ENCODE measurements at places on chromosomes 2 and 18.

DNA sequence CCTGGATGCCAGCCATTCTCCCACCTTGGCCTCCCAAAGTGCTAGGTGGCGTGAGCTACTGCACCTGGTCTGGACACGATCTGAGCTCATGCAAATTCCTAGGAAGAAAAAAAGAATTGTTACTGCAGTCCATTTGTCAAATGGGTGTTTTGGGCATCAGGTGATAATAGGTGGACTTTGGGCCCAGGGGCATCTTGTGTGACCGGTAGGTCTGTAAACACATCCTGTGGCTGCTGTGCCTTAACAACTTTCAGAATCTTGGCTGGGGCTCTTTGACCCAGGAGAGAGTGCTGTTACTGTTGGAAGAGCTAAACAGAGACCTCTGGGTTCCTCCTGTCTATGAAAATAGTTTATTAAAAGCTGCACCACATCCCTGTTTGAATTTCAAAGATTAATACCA is 34.9 kb upstream of the TFCP2L1 start:
- no peak for DNase-seq

DNA sequence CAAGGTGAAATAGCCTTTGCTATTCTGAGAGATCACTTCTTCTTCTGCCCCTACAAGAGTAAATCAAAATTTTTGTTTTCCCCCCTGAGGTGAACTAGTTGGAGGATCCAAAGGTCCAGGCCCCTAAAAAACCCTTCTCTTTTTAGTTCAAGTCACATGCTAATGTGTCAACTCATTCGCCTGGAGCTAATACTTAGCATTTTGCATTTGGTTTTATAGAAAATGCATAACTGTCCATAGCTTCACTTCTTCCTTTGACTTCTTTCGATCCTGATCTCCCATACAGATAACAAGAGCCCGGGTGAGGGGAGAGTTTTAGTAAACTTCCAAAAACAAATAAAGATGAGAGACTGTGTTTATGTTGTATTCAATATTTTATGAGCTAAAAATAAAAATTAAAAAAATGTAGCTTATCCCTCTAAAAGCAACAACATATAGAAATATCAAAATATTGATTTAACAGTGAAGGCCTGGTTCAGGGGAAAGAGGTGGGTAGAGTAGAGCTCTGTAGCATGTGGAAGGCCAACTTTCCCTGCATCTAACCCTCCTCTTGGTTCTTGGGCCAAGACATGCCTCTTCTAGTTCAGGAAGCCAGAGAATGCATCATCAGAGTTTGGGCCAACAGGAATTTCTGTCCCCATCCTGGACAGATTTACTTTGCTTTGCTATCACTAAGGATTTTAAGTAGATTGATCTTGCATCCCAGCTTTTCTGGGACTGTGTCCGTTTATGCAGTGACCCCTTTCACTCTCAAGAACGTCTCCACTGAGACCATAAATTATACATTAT is 333.8 kb downstream of the ALK start:
- no peak for DNase-seq

- DNase-seq, result no peak
Measured at GRCh38 chr2:60355849-60356261, 197.6 kb downstream of the BCL11A start.

- no peak for DNase-seq
Measured at GRCh38 chr2:200165687-200166086, 140.8 kb upstream of the SPATS2L start.

DNA sequence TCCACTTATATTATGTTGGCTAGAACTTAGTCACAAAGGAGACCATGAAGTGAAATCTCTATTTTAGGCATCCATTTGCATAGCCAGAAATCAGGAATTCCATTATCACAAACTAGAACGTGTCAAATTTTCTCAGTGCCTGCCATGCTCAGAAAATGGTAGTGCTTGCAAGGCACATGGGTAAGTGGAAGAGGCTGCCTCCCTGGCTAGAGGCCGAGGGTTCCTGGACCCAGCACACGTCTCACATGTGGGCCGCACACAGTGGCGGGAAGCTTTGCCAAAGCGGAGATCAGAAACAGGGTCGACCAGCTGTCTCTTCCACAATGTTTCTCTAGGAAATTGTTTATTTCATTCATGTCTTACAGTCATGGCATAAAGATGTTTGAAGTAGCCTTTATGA is 42.3 kb downstream of the TRAF3IP1 start:
- DNase-seq, result no peak

DNA sequence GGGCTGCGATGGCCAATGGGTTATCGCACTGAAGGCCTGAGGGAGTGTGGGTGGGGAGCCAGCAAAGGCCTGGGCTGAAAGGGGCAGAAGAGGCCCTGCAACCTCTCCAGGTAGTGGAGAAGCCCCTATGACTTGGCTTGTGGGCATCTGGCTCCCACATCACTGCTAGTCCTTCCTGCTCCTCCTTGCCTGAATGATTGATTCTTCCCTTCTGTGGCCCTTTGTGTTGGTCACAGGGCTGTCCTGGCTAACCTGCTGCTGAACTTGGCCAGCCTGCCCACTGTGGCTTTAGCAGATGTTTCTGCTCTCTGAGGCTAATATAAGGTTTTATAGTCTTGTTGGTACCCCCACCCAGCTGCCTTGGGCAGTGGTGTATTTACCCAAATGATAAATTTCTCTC is 136.2 kb upstream of the ALPP start:
- DNase-seq, result no peak

GRCh38 chr18:8140841-8141501 is 468.3 kb upstream of the RAB12 start:
- DNase-seq, result no peak

All from omental fat pad (tissue), 4 donors.